ENCODE measurements at places on chromosomes 5 and 9.

DNA sequence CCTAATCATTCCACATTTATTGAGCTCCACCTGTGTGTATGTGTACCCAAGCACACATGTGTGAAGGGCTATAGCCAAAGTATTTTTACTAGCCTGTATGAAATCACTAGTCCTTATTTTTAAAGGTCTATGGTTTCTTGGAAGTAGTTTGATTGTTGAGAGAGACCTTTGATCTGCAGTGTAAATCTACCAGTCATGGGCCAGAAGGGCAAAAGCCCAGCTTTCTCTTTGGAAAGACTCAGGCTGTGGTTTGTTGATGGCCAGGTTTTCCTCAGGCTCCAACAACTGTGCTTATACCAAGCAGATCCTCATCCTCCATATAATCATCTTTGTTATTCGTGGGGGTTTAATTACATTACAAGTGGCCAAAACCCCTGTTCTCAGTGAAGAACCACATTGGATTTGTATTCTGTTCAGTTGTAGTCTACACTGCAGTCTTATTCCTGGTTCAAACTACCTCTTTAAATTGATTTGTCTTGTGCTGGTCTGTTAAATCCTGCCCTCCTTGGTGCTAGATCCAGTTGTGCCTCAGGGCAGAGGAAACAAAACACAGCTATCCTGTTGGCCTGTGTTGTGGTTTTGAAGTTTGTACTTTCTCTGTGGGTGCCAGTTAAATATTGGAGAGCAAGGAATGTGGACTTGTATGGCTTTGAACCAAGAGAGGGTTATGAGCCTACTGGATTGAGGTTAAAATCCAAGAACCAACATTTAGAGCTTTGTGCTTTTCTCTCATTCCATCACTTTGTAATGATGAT lies 13.3 kb downstream of the CDC26 start:
- no peak for DNase-seq

- DNase-seq = no peak
Measured at GRCh38 chr5:82336226-82336958, 58.2 kb upstream of the RPS23 start.

GRCh38 chr5:160508780-160509361 lies 87.2 kb downstream of the PTTG1 start:
- DNase-seq = no peak

DNA sequence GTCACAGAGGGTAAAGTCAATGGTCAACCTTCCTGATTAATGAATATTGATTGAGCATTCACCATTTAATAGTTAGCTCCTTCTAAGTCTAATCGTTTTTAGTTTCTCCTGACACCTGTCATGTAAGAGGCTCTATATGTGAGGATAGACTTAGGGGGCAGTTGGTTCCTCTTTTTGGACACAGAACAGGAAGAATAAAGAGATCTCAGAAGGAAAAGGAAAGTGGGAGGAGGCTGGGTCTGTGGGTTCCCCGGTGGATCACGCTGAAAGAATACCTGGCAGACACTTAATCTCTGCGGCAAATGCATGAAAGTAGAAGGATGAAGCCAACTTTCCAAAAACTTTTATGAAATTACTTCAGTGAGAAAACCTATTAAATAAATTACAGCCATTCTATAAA lies 98.4 kb downstream of the PDE4D start:
- no peak for DNase-seq

GRCh38 chr5:74631081-74631953 lies 9.2 kb downstream of the ENC1 start:
- peak; percentile 4 for DNase-seq

DNA sequence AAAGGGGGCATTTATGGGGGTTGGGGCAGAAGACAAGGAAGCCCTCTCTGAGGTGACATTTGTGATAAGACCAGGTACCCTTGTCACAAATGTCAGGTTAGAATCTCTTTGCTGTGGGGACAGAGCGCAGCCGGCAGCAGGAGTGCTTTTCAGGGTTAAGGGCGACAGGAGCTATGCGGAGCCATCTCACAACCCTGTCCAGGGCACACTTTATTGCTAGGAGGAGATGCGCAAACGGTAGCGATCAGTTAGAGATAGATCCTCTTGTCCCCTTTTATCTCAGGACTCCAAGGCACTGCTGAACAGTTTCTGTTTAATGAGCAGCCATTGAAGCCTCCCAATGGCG lies 438 bp upstream of the LAMC3 start:
- no peak for DNase-seq

- no peak for DNase-seq
Measured at GRCh38 chr9:37944671-37945481, 40.9 kb upstream of the SLC25A51 start.

GRCh38 chr5:37090123-37090726 lies 159.0 kb downstream of the CPLANE1 start:
- no peak for DNase-seq

DNA sequence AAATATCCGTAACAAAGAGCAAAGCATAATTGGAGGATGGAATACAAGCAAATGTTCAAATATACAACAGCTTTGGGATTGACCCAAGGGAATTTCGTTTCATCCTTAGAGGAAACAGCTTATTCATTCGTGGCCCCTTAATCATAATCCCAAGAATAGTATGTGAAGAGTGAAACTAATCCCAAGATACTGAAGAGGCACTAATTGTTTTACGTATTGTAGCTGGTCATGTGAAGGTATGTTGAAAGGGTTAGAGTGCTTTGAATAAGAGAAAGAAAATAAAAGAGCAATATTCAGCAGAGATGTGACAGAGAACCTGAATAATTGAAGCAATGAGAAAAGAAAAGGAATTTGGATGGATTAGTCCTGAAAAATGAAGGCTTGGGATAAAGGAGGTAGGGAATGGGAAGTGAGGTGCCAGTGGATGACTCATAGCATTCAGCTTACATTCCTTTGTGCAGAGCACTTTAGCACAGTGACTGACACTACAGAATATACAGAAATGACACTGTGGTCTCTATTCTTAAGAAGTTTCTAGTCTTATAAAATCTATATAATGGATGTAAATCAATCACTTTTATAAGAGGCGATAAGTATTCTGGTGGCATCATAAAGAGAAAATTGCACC lies 221.9 kb downstream of the TLR4 start:
- no peak for DNase-seq

DNA sequence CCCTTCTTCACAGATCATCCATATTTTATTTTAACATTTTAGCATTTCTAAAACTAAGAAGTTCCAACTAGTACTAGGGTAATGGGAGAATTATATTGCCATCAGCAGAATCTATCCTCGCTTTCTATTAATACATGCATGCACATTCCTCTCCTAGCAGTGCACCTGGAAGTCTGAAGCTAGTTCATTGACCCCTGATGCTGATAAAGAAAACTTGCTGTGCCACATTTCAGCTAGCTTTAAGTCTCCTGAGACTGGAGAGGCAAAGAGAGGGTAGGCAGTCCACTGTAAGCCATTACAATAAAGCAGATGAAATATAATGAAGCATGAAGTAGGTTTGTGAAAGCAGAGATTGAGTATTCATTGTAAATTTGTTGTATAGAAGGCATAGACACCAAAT lies 15.8 kb downstream of the MINAR2 start:
- no peak for DNase-seq

DNA sequence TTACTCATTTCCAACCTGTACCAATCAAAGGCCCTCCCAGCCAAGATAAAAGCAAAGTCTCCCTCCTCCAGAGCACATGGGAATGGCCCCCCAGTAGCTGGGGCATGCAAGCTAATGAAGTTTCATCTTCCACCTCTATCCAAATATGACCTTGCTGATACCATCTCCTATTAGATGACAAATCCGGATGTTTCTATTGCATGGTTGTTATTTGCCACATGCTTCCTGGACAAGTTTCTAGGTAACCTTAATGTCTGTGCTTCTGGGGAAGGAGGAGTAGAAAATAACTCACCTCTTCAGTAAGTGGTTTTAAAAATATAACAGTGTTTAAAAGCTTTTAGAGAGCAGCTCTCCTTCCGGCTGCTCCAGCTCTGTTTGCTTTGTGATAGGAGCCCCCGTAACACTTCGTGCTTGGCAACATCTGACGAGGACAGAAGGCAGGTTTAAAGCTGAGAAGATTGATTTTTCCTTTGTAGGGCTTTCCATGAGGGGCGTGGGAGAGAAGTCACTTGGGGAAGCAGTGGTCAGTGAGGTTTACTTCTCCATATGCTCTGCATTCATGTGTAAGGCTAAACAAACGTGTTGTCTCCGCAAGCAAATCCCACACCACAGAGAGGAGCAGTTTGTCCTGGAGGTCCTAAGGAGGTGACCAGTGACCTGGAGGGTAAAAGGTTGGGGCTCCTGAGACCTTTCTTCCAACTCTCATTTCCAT lies 40.3 kb upstream of the GLRX start:
- no peak for DNase-seq

DNA sequence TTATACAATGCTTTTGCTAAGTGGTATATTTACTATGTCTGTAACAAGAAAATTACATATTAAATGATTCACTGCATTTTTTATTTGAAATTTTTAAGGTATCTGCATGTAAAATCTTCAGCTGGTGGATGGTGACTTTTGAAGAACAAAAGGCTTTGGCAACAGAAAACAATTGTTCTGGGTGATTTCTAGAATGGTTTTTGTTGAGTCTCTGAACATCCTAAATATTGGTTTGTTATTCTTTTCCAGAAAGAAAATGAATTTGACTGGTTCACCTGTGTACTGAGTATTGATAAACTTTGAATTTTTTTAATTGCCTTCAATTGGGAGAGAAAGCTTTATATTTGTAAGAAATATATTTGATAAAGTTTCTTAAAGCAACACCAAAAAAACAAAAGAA lies 35.2 kb downstream of the ERAP1 start:
- DNase-seq = no peak

DNA sequence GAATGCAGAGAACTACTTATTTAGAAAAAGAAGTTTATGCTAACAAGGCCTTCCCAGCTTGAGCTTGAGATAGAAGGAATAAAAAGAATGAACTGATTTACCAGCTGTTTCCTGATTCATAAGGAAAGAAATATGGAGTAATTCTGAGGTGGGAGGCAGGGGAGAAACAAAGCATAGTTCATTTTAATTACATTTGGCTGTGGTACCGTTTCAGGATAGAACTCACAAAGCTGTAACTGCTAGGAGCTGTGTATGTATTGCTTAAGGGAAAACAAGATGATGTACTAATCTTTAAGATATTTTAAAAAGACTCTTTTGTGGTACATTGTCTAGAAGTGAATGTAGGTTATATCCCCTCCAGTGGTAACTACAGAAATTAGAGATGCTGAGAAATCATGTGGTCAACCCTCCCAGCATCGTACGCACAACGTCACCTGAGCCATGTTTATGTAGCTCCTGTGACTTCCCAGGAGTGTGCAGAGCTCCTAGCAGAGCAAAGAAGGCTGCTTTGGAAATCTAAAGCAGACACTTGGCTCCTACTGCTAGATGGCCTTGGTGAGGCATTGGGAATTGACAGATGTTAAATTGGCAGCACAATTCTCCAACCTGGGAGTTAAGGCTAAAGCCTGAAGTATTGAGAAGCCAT lies 208.3 kb upstream of the VLDLR start:
- DNase-seq = peak; percentile 36

DNA sequence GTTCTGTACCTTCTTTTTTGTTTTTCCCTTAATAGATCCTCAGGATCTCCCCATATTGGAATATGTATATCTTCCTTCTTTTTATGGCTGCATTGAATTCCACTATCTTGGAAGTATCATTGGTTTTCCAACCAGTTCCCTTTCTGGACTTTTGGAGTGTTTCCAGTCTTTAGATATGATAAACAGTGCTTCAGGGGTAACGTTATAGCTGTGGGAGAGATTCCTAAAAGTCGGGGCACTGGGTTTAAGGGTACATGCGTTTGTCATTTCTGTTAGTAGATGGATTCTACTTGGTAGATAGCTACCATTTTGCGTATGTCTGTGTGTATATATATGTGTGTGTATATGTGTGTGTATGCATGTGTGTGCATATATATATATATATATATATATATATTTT lies 42.0 kb downstream of the EXOSC2 start:
- DNase-seq = no peak

DNA sequence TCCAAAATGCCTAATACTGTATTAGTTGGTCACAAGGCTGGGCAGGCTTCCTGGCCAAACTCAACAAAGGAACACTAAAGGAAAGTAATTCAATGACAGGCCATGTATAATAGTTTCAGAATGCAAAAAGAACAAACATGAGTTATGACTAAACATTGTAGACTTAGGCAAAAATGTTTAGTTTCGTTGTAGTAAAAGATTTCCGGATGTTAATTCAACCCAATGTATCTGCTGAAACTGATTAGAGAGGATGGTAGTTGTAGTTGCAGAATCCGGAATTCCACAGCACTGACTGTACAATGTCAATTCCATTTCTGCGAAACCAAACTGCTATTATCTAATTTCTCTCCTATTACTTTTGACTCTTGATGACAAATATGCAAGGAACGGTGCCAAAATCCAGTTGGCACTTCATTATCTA lies 117.9 kb upstream of the FST start:
- no peak for DNase-seq

- no peak for DNase-seq
Measured at GRCh38 chr9:76692458-76693129, 71.6 kb upstream of the PCA3 start.

Data from kidney (tissue), 22 donors.